ENCODE measurements at places on chromosomes 3 and 15.

- peak; percentile 58 for DNase-seq
Measured at GRCh38 chr3:31249545-31249944, 283.2 kb upstream of the STT3B start.

GRCh38 chr3:94246171-94246570 lies 183.3 kb downstream of the NSUN3 start:
- no peak for DNase-seq

DNA sequence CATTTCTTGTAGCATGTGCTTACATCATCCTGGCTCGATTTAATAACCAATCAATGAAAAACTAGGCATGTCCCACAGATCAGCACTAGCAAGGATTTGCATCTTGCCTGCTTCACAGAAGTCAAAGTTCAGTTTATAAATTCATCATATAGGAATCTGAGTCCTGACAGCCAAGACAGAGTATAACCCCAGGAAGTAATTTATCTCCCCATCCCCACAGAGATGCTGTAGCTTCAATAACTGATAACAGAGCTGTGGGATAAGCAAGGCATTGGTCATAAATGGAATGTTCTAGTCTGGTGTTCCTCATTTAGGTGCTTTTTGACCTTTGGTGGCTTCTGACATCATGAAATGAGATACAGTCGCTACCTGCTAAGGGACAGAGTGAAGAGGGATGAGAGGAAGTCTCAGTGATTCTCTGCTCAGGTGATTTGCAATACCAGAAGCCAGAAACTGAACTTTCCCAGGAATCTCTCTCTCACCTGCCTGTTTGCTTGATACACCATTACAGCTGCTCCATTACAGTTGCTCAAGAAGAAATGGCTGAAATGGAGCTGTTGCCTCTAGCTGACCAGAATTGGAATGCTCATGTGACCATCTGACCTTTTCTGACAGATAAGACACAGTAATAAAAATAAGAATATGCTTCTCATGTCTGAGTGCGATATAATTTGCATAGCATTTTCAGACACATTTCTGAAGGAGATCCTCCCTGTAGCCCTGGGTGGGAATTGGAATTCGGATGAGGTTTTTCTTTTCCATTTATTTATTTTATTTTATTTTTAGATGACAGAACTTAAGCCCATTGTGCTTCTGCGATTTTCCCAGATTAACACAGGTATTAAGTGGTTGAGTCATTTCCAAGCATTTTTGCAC lies 217.1 kb upstream of the KCNMB2 start:
- DNase-seq, result no peak

DNA sequence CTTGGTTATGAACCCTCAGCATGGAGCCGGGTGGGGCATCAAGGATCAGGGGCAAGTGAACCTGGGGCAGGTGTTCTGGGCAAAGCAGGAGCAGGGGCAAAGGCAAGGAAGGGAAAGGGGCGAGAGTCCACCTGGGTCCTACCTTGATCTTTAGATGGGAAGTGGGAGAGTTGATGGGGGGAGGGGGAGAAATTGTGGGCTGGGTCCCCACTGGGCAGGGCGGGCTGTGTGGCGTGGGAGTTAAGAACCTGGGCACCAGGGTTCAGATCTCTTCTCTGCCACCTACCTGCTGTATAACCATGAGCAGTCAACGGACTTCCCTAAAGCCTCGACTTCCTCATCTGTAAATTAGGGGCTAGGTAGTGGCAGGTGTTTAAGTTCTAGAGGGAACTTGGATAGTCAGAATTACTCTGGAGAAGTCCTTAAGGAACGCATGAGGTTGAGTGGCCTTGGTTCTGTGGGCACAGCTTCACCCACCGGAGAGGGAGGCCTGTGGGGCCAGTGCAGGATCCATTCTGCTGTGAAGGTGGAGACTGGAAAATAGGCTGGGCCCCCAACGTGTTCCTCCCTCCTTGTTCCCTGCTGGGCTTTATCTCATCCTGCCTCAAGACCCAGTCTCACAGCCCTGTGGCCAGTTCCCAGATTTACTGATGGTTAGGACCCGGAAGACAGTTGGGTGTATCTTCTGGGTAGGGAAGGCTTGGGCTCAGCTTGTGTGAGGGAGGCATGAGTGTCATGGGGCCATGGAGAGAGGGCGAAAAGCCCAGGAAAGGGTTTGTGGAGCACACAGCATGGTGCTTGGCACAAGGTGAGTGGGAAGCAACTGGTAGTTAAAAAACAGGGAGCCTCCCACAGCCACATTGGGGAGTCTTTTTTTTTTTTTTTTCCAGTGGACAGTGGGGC lies 90.6 kb downstream of the EEFSEC start:
- no peak for DNase-seq

DNA sequence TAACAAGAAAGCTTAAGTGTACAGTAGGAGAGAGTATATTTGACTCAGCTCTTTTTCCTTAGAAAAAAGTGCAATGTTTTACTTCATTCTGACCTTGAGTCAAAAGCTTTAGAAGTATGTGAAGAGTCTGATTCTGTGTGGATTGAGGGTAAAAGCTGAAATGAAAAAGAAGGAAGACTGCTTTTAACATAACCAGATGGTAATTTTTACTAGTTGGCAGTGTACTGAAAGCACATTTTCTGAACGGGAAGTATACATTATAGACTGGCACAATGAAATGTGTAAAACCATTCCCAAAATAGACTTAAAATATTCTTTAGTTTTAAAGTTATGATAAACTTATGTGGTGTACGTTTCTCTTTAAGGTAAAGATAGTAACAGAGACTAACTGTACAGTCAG lies 197.8 kb upstream of the ZNF717 start:
- no peak for DNase-seq

DNA sequence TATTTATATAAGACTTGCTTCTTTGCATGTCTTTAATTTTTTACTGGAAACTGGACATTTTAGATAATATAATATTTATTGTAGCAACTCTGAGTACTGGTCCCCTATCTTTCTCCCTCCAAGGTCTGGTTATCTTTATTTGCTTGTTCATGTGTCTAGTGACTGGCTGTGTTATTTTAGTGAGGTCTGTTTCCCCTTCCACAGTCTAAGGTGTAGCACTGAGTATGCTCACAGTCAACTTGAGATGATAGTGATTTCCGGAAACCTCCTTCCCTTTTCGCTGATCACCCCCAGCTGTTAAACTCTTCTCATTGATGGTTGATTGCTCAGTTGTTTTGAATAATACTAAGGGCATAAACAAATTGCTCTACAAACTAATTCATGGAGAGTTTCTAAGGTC lies 37.0 kb downstream of the PCNP start:
- DNase-seq, result no peak

- no peak for DNase-seq
Measured at GRCh38 chr15:50355980-50356379, 982 bp upstream of the GABPB1 start.

DNA sequence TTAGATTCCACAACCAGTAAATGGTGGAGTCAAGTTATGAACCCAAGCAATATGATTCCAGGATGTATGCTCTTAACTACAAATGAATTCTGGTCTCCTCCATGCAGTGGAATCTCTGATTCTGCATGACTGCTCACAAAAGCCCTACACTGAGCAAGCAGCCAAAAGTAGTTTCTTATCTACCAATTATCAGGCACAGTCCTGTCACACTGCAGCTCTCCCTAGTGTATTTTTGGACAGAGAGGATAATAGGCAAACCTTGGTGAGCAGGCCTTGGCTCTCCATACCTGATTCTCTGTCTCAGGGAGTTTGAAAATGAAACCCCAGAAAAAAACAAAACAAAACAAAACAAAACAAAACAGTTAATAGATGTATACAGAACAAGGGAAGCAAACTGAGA lies 3.5 kb upstream of the SSR3 start:
- DNase-seq, result no peak

DNA sequence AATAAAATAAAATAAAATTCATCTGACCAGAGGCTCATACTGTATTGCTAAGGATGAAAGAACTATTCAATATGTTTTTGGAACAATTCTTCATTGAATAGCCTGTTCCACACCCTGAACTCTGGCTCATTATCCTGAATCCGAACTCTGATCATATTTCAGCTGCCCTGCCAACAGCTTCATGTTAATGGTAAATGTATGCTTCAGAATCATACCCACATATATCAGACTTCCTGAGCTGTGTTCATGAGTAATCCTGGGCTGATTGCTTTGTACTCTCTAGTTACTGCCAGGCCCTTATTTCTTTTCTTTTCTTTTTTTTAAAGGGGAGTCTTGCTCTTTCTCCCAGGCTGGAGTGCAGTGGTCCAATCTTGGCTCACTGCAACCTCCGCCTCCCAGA lies 11.8 kb downstream of the INO80 start:
- DNase-seq, result no peak

GRCh38 chr15:36701336-36701735 lies 121.9 kb downstream of the CDIN1 start:
- no peak for DNase-seq

DNA sequence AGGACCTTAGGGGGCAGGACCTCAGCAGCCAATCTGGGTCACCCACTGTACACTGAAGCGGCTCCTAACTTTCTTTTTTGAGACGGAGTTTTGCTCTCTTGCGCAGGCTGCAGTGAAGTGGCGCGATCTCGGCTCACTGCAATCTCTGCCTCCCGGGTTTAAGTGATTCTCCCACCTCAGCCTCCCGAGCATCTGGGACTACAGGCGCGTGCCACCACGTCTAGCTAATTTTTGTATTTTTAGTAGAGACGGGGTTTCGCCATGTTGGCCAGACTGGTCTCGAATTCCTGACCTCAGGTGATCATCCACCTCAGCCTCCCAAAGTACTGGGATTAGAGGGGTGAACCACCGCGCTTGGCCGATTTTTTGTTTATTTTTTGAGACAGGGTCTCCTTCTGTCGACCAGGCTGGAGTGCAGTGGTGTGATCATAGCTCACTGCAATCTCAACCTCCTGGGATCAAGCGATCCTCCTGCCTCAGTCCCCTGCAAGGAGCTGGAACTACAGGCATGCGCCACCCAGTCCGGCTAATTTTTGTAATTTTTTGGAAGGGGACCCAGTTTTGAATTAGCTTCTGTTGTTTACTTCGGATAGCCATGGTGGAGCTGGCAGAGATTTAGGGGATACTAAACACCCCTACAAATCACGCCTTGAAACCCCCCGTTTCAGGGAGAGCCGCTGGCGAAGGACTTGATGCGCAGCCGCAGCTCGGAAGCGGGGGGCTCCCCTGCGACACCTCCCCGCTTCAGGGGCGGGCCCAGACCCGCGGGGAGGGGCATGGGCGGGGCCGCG lies 1.5 kb upstream of the CLK3 start:
- DNase-seq, result no peak

DNA sequence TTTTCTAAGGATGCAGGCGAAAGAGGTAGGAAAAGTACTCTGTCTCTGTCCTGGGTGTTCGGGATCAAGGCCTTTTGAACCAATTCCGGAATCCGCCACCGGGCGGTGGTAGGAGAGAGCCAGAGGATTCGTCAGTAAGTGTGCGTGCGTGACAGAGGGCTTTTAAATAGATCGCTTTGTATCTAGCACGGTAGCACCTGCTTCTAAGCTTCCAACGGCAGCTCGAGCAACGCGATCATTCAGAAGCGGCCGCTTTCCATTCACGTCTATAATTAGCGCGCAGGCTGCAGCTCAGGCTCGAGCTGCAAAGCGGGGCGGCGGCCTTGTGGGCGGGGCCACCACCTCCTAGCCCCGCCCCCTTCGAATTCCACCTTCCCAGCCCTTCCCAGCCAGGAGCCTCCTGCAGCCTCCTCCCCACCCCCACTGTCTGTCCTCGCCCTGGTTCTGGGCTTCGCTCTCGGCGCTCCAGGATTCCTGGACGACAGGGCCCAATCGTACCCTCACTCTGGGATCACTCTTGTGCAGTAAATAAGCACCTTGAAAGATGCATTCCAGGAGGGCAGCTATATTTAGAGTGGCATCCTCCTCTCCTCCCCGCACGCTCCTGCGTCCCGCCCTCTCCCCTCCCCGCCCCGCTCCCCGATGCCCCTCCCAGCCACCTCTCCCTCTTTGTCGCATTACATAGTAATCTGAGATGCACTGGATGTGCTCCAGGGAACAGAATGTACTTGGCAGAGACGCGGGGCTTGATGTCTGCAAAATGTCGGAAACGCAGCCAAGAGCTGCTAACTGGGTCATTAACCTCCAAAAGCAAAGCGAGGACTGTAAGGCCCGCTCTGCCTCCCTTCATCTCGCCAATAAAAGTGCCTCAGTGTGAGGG lies 224.1 kb upstream of the TPRG1 start:
- no peak for DNase-seq

- DNase-seq, result no peak
Measured at GRCh38 chr15:41955807-41956525, 16.4 kb downstream of the EHD4 start.

- no peak for DNase-seq
Measured at GRCh38 chr15:96262549-96263489, 67.7 kb upstream of the NR2F2 start.

- DNase-seq, result no peak
Measured at GRCh38 chr15:101611007-101611406, 41.2 kb downstream of the TM2D3 start.

DNA sequence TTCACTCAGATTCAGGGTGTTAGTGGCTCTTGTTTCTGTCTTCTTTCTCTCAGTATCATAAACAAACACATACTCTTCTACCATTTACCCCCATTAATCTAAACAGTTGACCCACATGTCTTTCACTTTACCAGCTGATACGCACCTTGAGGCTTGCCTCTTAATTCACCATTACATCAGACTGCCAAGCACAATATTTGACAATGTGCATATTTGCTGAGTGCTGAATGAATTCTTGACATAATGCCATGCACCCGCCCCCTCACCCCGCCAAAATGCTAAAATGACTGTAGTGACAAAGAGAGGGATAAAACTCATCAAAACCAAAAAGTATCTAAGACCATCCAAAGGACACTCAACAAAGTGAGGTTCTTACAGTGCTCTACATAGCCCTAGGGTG lies 57.4 kb downstream of the NGLY1 start:
- no peak for DNase-seq

- no peak for DNase-seq
Measured at GRCh38 chr3:106083207-106083606, 214.4 kb upstream of the CBLB start.

- no peak for DNase-seq
Measured at GRCh38 chr3:119416873-119417272, 46.5 kb downstream of the TMEM39A start.

DNA sequence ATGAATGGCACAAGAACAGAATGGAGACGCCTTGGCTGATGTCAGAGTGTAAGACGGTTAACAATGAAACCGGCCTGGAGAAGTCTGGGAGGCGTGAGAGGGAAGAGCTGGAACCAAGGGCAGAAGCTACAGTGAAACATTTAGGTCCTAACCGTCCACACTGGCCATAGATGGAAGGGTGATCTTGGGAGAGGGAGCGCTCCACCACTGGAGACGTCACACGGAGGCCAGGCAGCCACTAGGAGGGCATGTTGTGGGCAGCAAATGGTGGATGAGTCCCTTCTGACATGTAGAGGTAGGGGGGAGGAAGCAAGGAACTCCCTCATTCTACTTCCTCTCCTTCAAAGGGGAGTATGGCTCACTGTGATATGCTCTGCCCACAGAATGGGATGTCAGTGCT lies 23.8 kb downstream of the FEM1B start:
- no peak for DNase-seq

GRCh38 chr3:63979093-63979885 lies 44.0 kb downstream of the PSMD6 start:
- DNase-seq, result peak; percentile 50
